Left hindlimb (tissue), 1 donor: ENCODE measurements at places on chromosomes 1 and 21.

GRCh38 chr1:64046243-64046642 is 157.2 kb upstream of the UBE2U start:
- DNase-seq = no peak

- no peak for DNase-seq
These were observed 155.4 kb downstream of the EIF4G3 start for GRCh38 chr1:21021311-21021710.

- DNase-seq = peak; percentile 74
These were observed 164.9 kb downstream of the DYRK1A start for GRCh38 chr21:37531431-37531932.

GRCh38 chr1:240833075-240833474 is 221.1 kb upstream of the GREM2 start:
- no peak for DNase-seq

GRCh38 chr1:206886831-206887230 is 10.4 kb upstream of the IL24 start:
- no peak for DNase-seq

DNA sequence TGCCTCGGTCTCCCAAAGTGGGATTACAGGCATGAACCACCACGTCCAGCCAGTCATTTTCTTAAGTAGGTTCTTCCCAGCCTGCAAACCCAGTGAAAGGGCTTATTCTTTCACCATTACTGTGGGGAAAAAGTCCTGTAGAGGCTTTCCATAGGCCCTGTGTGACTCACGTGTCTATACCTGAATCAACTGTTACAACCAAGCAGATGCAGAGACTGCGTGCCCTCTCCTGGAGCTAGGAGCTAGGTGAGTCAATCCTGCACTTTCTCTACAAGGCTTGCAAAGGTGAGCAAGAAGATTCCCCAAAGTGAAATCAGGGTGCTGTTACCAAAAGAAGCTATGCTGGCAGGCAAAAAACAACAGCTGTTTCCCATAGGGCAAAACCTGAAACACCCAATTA is 13.8 kb upstream of the MPZL1 start:
- no peak for DNase-seq

- peak; percentile 80 for DNase-seq
These were observed 5.8 kb upstream of the FAM167B start for GRCh38 chr1:32241001-32241763.

DNA sequence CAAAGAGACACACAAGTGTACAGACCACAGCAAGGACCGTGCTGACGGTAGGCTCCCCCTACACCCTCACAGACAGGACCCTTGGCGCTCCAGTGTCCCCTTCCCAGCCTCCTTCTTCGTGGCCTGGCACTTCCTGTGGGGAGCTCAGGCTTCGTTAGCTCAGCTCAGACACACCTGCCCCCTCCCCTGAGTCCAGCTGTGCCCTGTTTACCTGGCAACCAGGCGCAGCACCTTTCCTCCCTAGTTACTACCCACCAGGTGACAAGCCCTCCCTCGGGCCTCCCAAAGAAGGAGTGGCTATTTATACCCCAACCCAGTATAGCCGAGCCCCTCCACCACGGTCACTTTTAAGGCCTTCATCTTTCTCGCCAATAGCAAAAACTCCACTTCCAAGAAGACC is 4.7 kb downstream of the CELF3 start:
- no peak for DNase-seq

DNA sequence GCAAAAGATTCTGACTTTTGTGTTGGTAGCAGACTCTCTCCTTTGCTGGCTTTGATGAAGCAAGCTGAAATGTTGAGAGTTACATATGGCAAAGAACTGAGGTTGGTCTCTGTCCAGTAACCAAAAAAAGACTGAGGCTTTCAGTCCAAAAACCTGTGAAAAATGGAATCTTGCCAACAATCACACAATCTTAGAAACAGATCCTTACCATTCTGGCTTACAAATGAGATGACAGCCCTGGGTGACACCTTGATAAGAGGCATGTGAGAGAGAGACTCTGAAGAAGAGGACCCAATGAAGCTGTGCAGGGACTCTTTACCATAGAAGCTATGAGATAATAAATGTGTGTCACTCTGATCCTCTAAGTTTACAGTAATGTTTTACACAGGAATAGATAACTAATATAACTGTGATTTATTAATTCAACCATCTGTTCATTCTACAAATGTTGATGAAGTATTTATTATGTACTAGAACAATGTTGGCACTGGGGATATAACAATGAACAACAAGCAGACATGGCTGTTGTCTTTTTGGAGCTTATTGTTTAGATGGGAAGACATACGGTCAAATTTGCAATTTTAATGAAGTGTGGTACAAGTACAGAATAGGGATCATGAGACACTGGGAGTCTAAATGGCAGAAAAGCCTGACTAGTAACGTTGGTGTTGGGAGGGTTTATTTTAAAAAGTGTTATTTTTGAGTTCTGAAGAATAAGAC is 251.0 kb downstream of the OLFM3 start:
- DNase-seq = no peak

- no peak for DNase-seq
These were observed 59.5 kb downstream of the BACE2 start for GRCh38 chr21:41227357-41228005.

DNA sequence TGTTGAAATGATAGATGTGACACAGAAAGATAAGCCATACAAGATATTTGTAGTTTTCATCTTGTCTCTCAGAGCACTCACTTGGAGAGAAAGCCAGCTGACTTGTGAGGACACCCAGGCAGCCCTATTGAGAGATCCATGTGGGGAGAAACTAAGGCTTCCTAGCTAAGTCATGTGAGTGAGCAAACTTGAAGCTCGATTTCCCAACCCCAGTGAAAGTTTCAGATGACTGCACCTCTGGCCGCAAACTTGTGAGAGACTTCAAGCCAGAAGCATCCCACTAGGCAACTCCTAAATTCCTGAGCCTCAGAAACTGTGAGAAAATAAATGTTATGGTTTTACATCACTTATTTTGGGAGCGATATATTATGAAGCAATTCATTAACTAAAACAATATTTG is 832.3 kb downstream of the LTN1 start:
- DNase-seq = no peak

- peak; percentile 79 for DNase-seq
These were observed 56.2 kb upstream of the RASAL2 start for GRCh38 chr1:178037510-178038253.

DNA sequence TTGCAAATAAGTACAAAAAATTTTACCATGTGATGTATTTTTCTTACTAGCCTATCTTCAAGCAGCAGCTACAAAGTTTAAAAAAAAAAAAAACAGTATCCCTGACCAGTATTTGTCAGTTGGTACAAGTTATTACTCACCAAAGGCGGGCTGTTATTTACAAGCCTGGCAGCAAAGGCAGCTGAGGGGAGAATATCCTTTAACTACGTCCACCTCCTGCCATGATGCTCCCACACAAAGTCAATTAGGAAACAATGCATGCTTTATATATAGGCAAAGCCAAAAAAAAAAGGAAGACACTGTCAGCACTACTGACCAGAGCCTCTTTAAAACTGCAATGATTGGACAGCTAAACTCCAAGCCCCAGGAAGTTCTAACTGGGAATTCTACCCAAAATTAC is 13.7 kb downstream of the PSMA5 start:
- no peak for DNase-seq

DNA sequence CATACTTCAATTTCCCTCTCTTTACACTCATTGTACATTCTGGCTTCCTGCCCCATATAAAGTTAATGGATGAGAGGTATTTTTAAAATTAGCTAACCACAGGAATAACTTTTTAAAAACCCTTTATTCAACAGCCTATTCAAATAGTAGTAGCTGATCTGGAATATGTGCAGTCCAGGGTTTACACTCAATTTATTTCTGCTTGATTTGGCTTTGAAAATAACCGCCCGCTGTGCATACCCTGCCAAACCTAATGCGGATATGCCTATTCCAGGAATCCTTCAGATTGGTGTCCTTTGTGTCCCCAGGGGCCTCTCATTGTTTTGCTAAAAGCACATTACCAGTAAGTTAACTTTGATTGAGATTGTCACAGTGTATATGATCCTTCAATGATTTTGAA is 1686.2 kb downstream of the PLA2G4A start:
- DNase-seq = no peak

DNA sequence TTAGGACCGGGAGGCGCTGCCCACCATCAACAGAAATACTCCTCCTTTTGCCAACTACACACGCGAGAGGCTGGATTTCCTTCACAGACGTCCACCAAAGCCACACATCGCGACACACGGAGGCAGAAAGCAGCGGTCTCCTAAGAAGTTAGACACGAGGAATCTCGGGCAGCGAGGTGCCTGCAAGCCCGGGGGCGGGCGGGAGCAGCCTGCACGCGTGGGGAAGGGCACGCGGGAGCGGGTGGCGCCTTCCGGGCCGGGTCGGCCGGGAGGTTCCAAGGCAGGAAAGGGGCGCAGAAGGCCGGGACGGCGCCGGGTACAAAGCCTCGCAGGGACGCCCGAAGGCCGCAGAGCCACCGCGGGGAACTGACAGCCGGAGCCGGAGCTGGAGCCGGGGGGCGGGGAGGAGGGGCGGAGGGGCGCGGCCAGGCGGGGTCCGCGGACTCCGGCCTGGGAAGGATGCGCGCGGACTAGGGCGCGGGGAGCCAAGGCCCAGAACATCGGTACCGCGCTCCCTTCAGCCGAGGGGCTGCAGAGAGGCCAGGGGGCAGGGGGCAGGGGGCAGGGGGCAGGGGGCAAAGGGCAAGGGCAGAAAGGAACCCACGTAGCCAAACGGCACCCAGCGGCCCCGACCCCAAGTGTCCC is 722 bp downstream of the NPHP4 start:
- DNase-seq = peak; percentile 65

DNA sequence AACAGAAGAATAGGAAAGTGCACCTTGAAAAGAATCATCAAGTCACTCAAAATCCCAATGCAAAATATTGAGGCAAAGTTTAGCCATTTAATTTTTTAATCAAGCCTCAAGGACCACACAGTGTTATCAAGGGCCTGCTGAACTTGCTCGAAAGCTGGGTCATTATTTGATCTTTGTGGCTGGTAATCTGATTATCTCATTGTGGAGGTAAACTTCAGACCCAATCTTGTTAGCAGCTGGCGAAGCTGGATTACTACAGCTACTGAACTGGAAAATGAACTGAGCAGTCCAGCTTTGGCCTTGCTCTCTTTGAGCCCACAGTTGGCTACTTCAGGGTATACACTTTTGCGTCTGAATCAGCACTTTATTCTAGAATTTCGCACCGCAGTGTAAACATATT is 94.4 kb downstream of the BARHL2 start:
- no peak for DNase-seq

GRCh38 chr1:168136709-168137514 is at the start of gene GPR161:
Gene GPR161, minus strand, starts transcription at chr1:168136930. Its CDS starts 32,080 bp downstream, at chr1:168104850.
- peak; percentile 81 for DNase-seq

- no peak for DNase-seq
These were observed 33.5 kb downstream of the PDPN start for GRCh38 chr1:13617108-13617507.

DNA sequence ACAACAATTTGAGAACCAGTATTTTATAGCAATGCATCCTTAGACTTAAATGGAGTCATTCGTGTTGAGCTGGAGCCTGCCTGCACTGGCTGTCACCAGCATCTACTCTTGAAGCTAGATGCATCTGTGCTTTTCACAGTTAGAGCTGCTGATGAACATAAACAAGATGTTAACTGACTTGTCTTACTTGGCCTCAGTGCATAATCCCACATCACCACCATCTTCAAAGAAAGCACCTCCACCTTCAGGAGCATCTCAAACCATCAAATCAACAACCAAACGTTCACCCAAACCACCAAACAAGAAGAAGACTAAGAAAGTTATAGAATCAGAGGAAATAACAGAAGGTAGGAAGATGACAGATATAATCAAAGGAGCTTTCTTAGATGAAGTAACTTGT is 71.1 kb downstream of the TPR start:
- no peak for DNase-seq

DNA sequence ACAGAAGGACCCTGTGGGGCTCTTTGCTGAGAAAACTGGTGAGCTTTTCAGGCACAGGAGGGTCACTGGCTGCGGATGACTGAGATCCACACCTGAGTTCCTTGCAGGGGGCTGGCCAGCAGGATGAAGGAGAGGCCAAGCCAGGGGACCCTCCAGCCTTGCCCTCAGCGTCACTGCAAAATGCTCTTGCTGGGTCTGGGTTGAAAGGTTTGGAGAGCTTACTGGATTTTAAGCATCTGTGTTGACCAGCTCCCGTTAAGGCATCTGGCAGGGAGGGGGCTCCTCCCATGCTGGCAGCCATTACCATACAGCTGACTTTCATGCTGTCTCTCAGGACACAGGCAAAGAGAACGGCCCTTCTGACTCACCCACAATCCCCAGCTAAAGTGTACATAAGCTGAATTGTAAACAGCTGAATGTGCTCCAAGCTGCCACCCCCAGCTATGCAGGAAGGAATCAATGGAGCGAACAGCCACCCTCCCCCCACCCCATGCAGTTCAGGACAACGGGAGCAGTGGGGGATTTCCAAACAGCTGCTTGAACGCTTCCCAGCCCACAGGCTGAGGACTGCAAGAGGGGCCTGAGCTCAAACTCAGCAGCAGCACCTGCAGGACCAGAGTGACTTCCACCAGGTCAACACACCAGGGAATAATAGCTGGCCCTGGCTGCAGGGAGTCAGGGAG is 21.3 kb upstream of the A3GALT2 start:
- DNase-seq = peak; percentile 84

DNA sequence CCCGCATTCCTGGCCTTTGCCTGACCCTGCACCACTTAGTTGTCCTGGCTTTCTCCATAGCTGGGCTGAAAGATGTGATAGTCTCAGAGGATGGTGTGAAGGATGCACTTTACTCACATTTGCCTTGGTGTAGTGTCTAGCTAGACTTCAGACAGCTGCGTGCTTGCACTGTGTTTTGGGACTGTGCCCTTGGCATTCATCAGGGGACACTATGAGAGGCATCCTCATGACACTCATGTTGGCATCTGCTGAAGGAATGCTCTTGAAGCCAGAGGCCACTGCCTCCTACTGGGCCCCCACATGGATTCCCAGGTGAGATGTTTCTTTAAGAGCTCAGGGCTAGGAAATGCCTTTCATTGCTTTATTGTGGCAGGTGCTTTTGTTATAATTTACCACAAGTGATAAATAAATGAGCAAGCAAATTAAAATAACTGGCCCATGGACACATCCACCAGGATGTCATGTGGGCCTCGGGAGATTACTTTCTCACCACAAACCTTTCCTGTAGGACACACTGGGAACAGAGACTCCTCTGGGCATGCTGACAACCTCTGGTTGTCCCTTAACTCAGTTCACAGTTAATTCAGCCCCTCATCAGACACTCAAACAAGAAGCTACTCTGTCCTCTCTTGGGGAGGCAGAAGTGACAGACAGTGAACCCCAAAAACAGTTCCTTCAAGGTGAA is 99.4 kb upstream of the SPATA6 start:
- no peak for DNase-seq

DNA sequence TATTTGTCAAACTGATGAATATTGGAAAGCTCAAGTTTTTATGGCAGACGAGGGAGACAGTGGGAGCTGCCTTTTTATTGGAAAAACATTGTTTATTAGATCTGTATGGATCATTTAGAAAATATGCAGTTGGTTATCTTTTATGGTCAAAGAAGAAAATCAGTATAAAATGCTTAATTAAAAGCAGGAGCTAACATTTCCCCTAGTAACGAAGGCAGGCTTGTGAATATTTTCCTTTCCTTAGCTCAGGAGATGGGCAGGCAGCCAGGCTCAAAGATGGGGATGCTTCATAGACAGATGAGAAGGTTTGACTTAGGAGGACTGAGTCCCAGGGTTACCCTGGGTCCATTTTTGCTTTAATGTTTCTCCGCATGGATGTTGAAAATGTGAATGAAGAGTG is 26.0 kb downstream of the ROR1 start:
- DNase-seq = peak; percentile 42

GRCh38 chr1:54009406-54009805 is 8.6 kb downstream of the LDLRAD1 start:
- no peak for DNase-seq

- DNase-seq = no peak
These were observed 35.1 kb upstream of the DIP2A start for GRCh38 chr21:46423546-46424038.
